Heart right ventricle (tissue), 16 donors: ENCODE measurements at places on chromosomes 4 and X. TPM values are rescaled to one million over a fixed set of nuclear protein-coding genes. Genes with fewer than 3 reads are reported as not detected.

XAGE1A gene
- not detected for total RNA-seq

TIGD4 gene
- 0.23 TPM for total RNA-seq

GRCh38 chrX:13212191-13212651, 107.6 kb downstream of the ATXN3L start:
- no peak for DNase-seq

GRCh38 chrX:129637217-129638109, 17.3 kb downstream of the APLN start:
- peak; percentile 72 for DNase-seq

DNA sequence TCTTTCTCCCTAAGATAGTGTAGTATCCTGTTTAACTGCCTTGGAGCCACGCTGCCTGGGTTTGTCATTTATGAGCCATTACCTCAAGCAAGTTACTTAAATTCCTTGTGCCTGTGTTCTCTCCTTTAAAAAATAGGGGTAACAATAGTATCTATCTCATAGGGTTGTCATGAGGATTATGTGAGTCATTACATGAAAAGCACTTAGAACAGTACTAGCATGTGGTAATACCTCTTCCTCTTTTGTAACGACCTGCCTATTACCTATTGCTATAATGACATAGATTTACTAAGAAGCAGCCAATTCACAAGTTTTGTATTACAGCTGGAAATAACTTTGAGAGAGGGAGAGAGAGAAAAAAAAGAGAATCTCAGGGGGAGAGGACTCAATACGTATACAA, 834.7 kb downstream of the RAPGEF2 start:
- DNase-seq = no peak

SLC10A6 gene
- total RNA-seq = 0.90 TPM

SRPK3 gene
- total RNA-seq = 47.7 TPM

- DNase-seq = no peak
These were observed 39.3 kb upstream of the SLC25A43 start for GRCh38 chrX:119359618-119360382.

- DNase-seq = no peak
These were observed 21.2 kb upstream of the SMPX start for GRCh38 chrX:21779095-21779494.

BRS3 gene
- total RNA-seq = not detected

DNA sequence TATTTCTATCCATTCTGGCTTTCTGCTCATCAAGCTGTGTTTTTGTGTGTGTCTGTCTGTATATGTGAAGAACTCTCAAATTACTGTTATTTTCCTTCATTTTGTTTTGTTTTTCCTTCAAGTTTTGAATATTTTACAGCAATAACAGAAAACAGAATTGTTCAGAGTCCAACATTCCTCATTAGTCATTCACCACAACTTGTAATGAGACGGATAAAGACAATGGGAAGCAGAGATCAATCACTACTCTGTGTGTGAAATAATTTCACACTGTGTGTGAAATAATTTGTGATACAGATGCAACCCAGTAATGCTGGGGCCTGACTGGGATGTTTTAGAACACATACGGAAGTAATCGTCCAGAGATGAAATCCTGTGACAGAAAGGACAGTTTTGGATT, 55.2 kb downstream of the HPGD start:
- DNase-seq = no peak

FRMD7 gene
- total RNA-seq = 0.28 TPM

FRG2 gene
- not detected for total RNA-seq

GRCh38 chr4:84529169-84529751, 30.2 kb upstream of the NKX6-1 start:
- no peak for DNase-seq

GRCh38 chrX:152992115-152992514, 1.8 kb downstream of the PNMA5 start:
- no peak for DNase-seq

DNA sequence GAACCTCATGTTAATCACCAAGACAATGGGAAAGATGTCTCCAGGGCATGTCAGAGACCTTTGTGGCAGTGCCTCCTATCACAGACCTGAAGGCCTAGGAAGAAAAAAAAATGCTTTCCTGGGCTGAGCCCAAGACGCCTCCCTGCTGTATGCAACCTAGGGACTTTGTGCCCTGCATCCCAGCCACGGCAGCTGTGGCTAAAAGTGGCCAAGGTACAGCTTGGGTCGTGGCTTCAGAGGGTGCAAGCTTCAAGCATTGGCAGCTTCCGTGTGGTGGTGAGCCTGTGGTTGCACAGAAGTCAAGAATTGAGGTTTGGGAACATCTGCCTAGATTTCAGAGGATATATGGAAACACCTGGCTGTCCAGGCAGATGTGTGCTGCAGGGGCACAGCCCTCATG, 40.5 kb downstream of the SPANXN3 start:
- DNase-seq = no peak

GRCh38 chrX:152991123-152991522, 2.8 kb downstream of the PNMA5 start:
- DNase-seq = no peak

GRCh38 chr4:53089936-53090729, 228.0 kb downstream of the RASL11B start:
- DNase-seq = no peak

DNA sequence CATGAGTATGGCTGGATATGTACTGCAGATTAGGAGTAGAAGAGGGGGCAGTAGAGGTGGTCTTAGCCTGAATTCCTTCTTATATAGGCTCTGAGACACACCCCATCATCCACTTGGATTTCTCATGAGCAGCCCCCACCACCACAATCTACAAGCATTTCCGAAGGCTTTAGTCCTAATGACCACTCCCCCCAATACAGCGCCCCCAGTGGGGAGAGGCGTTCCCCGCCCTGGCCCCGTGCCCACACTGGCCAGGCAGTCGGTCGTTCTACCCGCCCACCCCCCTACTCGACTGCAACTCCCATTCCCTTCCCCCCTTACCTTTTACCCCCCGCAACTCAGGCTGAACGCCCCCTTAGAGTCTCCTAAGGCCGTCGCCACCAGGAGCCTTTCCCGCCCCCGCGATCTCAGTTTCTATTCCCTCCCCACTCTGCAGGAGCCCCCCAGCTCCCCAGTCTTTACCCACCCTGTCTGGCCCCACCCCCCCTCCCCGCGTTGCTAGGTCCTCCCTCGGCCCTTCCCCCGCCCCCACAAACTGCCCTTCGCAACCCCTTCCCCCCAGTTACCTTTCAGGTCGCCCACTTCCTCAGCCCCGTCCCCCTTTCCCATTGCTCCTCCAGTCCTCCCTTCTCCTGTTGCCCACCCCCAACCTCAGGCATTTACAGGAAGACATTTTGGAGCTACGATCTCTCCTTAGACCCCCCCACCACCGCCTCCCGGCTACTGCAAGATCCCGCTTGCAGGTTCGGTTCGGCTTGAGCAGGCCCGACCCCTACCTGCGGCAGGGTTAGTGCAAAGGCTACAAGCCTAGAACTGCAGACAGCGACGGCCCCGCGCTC, 468 bp downstream of the ZMYM3 start:
- peak; percentile 52 for DNase-seq

MAGEE2 gene
- not detected for total RNA-seq

GRCh38 chr4:110860901-110861300, 238.0 kb upstream of the PITX2 start:
- no peak for DNase-seq

GRCh38 chr4:112510291-112511092, 5.5 kb downstream of the NEUROG2 start:
- DNase-seq = no peak

HS6ST2 gene
- 0.39 TPM for total RNA-seq

RNF128 gene
- 0.39 TPM for total RNA-seq

DNA sequence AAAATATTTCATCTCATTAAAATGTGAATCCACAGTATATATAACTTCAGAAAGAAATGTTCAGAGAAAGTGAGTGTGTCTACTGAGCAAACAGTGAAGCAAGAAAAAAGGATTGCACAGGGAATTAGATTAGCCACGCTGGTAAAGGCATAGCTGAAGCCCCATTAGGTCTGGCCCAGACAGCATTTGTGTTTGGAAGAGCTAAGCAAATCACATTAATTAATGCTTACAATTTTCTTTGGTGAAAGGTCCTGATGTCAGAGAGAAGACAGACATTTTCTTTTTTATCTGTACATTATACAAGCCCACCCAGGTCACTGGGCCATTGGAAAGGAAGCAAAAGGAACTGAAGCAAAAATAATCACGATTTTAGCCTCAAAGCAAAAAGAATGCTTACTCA, 354.6 kb downstream of the GRID2 start:
- DNase-seq = no peak

CT45A5 gene
- not detected for total RNA-seq

DNA sequence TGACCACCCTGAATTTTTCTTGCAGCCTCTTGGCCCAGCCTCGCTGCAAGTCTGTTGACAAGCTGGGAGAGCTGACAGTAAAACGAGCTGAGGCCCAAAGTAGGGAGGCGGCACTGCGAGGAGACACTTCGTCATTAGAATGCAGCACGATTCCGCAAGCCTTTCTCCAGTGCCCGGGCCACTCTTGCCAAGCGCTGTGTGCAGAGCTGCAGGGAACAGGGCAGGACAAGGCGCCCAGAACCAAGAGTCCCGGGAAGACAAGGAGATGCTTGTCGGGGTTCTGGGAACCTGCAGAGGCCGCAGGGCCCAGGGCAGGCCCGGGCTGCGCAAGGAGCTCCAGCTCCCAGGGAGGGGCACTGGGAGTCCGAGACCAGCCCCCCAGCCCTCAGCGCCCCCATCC, 187.1 kb downstream of the BCOR start:
- DNase-seq = no peak

HGFAC gene
- total RNA-seq = 0.59 TPM

DNA sequence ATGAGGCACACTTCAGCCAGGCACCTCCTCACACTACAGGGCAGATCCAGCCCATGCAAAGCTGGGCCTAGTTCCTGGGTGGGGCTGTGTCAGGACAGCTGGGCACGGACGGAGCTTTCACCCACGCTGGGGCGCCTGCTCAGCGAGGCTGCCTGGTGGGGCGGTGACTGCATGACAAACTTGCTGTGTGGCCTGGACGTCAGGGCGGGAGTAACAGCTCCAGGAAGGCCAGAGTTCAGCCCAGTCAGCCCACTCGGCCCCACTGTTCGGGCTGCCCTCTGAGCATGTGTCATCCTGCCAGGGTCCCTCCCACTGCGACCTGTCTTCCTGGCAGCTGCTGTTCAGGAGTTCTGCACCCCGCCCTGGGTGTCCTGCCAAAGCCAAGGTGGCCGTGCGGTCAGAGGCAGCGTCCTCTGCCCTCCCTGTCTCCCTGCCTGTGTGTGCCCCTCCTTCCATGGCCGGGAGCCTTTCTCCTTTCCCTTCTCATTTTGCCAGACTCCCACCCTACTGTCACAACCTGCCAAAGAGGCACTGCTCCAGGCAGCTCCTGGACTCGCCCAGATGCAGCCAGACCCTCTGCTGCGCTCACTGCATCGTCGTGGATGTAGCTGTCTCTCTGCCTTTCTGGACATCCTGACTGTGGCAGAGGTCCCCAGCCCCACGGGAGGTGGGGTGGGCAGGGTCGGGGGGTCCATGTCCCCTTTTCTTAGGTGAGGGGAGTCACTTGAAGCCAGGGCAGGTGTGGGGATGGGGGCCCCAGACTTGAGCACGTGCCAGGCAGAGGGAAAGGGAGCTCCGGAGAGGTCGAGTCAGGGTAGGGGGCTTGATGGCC, 33.0 kb upstream of the KIAA0232 start:
- peak; percentile 51 for DNase-seq

DNA sequence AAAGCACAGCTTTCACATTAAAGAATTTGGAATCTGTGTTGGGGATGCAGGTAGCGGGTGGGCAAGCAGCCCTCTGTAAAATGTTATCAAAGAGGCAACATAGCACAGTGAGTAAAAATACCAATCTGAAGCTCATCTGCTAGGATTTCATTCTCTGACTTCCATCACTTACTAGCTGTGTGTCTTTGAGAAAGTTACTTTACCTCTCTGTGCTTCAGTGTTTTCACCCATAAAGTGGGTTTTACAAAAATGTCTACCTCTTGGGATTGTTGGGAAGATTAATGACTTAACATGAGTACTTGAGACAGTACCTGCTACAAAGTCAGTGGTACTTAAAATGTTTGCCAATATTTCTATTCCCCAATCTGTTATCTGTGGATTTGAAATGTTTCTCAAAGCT, 7.9 kb upstream of the DCUN1D4 start:
- no peak for DNase-seq

DNA sequence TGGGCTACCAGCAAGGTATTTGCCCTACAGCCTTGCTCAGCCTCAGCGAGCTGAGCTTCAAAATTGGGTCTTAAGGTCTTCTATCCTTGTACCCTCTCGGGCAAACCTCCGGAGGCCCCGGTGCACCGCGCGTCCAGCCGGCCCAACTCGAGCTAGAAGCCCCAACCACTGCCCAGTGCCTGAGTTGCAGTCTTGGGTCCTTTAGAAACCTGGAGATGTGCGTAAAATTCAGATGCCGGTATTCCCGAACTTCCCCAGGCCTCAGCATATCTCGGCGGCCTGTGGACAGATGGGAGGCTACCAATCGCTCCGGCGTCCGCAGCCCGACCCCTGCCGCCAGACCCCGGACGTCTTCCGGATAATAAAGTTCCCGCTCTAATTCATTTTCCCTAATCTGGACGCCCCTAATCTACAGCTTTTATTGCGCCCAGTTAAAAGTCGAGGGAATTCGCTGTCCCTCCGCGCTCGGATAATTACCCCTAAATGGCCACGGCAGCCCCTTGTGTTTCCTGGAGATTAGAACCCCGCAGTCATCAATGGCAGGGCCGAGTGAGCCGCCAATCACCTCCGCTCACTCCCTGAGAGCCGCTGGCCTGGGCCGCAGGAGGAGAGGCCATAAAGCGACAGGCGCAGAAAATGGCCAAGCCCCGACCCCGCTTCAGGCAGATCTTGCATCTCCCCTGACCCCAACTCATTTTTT, 1.5 kb upstream of the MSX1 start:
- DNase-seq = no peak

- no peak for DNase-seq
These were observed 6.2 kb upstream of the ZCCHC13 start for GRCh38 chrX:74297766-74298165.

DNA sequence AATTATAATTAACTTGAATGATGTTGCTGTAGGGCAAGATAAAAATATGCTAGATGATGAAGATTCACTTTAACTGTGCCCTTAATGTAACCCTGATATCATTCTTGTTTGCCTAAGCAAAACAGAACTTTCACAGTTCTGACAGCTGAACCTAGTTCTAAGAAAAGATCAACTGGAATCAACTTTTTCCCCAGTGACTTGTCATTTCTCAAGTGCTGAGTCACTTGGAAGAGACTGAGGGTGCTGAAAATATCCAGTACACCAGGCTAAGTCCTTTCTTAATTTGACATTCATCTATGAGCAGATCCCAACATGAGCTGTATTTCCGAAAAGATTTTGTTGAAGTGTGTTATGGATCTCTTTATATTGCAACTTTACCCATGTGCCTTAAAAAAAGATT, 140.4 kb downstream of the MID1IP1 start:
- DNase-seq = no peak
